Activated CD4-positive, alpha-beta T cell treated with anti-CD3 and anti-CD28 coated beads, Interleukin-2, amount 50 U/mL, for 4 hours (primary cell): ENCODE measurements at places on chromosomes 6 and 20.

DNA sequence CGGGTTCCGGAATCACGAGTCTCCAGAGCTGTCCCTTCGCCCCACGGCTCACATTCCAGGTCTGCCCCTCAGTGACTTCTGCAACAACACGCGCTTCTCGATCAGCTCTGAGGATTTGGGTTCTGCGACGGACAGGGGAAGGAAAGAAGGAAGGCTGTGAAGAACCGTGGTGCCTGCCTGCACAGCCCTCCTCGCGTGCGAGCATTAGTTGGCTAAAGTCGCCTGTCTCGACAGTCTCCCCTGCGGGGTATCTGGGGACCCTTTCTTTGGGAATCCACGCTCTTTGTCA lies 23.1 kb downstream of the VPS52 start:
- no peak for DNase-seq

GRCh38 chr6:109240370-109241084 lies 141.7 kb downstream of the CD164 start:
- DNase-seq: no peak

- DNase-seq: no peak
These were observed 28.2 kb upstream of the STX16 start for GRCh38 chr20:58622671-58623578.

DNA sequence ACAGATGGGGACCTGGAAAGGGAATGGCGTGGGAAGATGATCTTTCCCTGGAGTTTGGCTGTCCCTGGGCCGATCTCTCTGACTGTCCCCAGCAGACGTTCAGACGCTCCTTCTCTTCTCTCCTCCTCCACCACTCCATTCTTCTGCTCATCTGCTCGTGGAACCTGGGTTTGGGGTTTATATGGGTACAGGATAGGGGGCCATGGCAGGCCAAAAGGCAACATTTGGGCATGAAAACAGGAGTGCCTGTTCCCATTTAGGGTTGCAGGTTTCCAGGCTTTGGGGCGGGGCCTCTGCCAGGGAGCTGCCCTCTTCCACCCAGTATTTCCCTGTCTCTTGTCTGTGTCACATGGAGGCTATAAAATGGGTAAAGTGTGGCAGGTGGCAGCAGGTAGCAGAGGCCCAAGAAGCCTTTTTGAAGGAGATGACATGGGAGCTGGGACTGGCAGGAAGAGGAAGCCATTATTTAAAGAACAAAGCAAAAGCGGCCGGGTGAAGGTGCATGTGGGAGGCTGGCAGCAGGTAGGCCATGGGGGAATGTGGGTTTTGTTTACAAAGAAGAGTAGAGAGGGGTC lies 203.7 kb downstream of the BMP7 start:
- no peak for DNase-seq

DNA sequence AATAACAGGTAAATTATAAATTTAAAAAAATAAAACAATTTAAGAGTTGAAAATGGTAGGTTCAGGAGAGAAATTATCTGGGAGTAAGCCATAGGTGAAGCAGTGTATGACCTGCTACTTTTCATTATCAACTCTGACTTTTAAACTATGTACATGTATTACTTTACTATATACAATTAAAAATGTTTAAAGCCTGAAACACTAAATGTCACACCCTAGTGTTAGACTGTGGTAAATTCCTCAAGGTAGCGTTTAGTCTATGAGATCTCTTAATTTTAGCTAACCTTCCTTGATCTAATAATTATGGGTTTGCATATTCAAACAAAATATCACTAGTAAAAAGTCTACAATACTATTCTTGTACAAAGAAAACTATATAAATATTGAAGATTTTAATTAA lies 22.3 kb upstream of the TBC1D32 start:
- DNase-seq: no peak

- DNase-seq: no peak
These were observed 4.9 kb upstream of the TBX18 start for GRCh38 chr6:84769306-84769705.

DNA sequence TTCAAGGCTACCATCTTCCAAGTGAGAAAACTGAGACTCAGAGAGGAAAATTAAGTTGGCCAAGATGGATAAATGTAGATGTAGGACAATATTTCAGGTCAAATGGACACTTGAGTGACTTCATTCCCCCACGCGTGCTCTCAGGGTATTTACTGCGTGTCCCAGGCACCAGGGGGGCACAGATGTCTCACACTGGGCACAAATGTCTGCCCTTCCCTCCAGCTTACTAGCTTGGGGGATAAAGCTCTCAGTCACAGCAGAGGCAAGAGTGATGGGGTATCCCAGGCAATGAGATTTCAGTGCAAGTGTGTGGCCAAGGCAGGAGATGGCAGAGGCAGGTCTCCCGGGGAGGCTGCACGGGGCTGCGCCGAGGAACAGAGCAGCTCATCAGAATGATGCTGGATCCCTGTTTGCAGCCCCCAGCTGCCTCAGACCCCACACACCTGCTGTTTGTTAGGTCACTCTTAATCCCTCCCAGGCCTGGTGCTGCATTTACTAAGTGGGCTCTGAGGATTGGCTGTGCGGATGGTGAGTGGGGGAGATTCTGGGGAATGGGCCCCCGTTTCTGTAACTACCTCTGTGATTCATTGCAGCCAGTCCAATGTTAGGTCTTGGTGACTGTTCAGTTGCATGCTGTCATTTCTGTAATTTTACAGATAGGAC lies 44.1 kb downstream of the PTK7 start:
- no peak for DNase-seq

DNA sequence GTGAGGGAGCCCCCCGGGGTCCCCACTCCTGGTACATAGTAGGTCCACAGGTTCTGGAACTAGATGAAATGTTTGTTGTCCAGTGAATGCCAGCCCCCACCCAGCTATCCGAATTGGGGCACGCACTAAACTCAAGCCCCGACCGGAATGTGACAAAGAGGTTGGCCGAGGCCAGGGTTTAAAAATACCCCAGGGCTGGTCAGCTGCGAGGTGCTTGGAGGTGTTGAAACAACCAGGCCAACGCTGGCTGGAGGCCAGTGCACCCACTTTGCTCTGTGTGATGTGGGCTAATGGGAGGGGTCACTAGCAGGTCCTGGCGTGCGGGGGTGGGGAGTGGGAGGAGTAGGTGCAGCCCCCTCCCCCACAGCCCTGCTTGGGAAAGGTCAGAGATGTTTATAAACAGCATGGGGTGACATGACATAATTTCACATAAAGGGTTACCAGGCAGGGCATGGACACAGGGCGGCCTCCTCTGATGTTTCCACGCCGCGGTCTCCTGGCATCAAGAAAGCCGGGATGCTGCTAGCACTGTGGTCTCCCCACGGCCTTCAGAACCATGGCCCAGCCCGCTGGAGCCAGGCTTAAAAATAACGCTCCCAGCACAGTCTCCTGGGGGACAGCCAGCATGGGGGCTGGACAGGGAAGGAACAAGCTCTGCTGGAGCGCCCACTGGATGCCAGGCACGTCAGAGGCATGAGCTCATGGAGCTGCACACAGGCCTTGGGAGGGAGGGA lies 111.2 kb upstream of the PTPN1 start:
- DNase-seq: no peak

GRCh38 chr6:5274231-5274630 lies 12.9 kb downstream of the FARS2 start:
- no peak for DNase-seq

GRCh38 chr20:54139188-54139587 lies 34.6 kb downstream of the CYP24A1 start:
- DNase-seq: no peak

DNA sequence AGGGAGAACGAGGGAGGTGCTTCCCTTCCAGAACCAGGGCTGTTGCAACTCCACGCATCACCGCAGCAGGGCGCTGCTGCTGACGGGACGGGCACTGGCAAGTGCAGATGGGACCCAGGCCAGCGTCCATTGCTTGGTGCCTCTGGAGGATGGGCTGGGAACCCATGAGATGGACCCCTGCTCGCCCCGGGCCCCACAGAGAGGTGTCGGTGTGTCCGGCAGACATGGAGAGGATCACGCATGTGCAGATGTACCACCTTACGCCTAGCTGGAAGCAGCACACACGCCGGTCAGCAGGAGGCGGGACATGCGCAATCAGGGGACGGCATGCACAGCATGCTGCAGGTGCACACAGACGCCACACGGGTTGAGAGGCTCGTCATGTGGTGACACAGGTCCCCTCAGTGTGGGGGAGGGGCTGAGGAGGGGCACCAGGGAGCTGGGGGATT lies 5.7 kb downstream of the CABLES2 start:
- no peak for DNase-seq

GRCh38 chr6:15249371-15250019 lies 3.6 kb downstream of the JARID2 start:
- no peak for DNase-seq

DNA sequence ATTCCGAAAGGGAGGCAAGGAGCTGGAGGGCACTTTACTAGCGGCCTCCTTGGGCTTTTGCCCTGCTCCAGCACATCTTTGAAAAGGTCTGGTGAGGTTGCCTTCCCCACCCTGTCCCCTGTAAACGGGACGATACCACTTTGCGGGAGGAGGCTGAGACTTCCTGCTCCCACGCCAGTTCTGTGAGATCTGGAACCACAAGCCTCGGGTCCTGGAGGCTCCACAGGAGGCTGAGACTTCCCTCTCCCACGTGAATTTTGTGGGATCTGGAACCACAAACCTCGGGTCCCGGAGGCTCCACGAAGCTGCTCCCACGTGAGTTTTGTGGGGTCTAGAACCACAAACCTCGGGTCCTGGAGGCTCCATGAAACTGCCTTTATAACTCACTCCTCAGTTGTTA lies 209.3 kb downstream of the DLL1 start:
- no peak for DNase-seq

- DNase-seq: no peak
These were observed 140.3 kb downstream of the COL12A1 start for GRCh38 chr6:75065523-75065922.

DNA sequence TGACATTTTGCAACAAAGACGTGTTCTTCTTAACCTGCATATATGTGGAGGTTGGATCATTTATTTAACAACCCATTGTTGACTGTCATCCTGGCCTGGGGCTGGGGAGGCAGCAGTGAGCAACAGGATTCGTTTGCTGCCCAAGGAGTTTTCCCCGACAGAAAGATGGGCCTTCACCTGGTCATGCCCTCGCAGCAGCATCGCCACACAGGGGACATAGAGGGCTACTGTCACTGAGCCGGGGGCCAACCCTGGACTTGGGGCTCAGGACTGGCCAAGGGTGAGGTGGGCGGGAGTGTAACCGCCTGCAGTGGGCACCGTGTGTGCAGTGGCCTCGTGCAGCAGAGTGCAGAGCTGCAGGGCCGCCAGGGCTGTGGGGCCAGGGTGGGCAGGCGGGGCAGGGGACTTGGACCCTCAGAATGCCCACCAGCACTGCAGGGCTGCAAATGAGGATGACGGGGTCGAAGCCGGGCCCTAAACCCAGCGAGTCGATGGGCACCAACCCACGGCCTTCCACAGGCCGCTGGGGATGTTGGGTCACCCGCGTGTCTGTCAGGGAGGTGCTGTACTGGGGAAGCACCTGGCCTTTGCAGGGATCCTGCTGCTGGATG lies 11.8 kb downstream of the DUSP22 start:
- DNase-seq: no peak

GRCh38 chr20:63738687-63739129 lies 868 bp upstream of the SLC2A4RG start:
- no peak for DNase-seq

DNA sequence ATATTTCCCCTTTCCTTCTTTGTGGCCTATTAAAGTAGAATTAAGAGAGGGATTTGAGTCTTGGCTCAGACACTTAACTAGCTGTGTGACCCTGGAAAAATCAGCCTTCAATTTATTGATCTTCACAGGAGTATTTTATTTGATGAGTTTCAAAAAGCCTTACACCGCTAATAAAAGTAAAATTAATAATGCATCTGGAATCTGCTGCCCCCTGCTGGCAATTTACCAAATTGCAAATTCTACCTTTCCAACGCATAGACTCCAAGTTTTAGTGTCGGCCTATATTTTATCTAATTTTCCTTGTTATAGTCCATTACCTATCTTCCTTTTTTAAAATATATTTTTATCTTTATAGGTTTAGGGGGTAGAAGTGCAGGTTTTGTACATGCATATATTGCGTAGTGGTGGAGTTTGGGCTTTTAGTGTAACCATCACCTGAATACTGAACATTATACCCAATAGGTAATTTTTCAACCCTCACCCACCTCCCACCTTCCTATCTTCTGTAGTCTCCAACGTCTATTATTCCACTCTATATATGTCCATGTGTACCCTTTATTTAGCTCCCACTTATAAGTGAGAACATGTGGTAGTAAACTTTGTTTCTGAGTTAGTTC lies 46.3 kb downstream of the GOPC start:
- peak; percentile 56 for DNase-seq

DNA sequence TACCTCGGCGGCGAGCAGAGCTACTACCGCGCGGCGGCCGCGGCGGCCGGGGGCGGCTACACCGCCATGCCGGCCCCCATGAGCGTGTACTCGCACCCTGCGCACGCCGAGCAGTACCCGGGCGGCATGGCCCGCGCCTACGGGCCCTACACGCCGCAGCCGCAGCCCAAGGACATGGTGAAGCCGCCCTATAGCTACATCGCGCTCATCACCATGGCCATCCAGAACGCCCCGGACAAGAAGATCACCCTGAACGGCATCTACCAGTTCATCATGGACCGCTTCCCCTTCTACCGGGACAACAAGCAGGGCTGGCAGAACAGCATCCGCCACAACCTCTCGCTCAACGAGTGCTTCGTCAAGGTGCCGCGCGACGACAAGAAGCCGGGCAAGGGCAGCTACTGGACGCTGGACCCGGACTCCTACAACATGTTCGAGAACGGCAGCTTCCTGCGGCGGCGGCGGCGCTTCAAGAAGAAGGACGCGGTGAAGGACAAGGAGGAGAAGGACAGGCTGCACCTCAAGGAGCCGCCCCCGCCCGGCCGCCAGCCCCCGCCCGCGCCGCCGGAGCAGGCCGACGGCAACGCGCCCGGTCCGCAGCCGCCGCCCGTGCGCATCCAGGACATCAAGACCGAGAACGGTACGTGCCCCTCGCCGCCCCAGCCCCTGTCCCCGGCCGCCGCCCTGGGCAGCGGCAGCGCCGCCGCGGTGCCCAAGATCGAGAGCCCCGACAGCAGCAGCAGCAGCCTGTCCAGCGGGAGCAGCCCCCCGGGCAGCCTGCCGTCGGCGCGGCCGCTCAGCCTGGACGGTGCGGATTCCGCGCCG lies 994 bp downstream of the FOXC1 start:
- no peak for DNase-seq

- DNase-seq: no peak
These were observed 103.9 kb downstream of the OLIG3 start for GRCh38 chr6:137390334-137390733.

- no peak for DNase-seq
These were observed 82.2 kb downstream of the TRERF1 start for GRCh38 chr6:42369568-42369967.

- DNase-seq: no peak
These were observed 15.0 kb downstream of the CCN2 start for GRCh38 chr6:131936156-131936555.

DNA sequence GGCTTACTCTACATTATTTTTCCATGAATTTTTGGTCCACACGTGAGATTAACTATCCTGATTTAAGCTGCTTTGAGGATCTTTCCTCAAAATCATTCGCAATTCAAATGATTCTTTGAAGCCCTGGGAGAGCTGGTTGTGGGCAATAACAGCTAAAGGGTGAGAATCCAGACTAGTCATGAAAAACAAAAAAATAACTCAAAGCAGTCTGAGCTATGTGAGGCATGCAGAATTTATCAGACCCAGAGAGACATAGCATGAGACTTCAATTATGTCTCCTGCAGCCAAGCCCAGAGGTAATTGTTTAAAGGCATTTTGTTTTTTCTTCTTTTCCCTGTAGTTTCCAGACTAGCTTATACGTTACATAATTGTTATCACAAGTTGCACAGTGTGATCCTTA lies 517.3 kb upstream of the PTCHD4 start:
- no peak for DNase-seq
